ENCODE measurements at places on chromosomes 4 and X. TPM values are rescaled to one million over a fixed set of nuclear protein-coding genes. Genes with fewer than 3 reads are reported as not detected.

The GAGE12J gene
- not detected for total RNA-seq

The ARHGAP4 gene
- 285 TPM for total RNA-seq

The STOX2 gene
- not detected for total RNA-seq

The FGB gene
- total RNA-seq, result not detected

The FGG gene
- total RNA-seq, result not detected

The SSX1 gene
- not detected for total RNA-seq

The ATG4A gene
- 12.8 TPM for total RNA-seq

The TGIF2LX gene
- total RNA-seq, result not detected

The SERPINA7 gene
- not detected for total RNA-seq

The HPGDS gene
- not detected for total RNA-seq

The FRYL gene
- total RNA-seq, result 84.0 TPM

The NAA11 gene
- total RNA-seq, result not detected

The UCP1 gene
- not detected for total RNA-seq

The SSX2 gene
- total RNA-seq, result not detected

The NSG1 gene
- total RNA-seq, result 1.1 TPM

The RNF175 gene
- not detected for total RNA-seq

The CCKAR gene
- total RNA-seq, result not detected

The TMEM192 gene
- total RNA-seq, result 4.3 TPM

The SPANXA1 gene
- not detected for total RNA-seq

The GASK1B gene
- not detected for total RNA-seq

The RASL11B gene
- total RNA-seq, result 0.17 TPM

The RAB40A gene
- 0.20 TPM for total RNA-seq

The H2BW1 gene
- total RNA-seq, result not detected

The PDE6B gene
- 12.5 TPM for total RNA-seq

The NHSL2 gene
- total RNA-seq, result 1.2 TPM

The SSX2B gene
- total RNA-seq, result not detected

The POLN gene
- total RNA-seq, result 9.4 TPM

The ZRSR2 gene
- 22.0 TPM for total RNA-seq

The SLC25A31 gene
- not detected for total RNA-seq

The FDCSP gene
- total RNA-seq, result not detected

The STATH gene
- total RNA-seq, result not detected

The IL9R gene
- 33.2 TPM for total RNA-seq

The MGARP gene
- total RNA-seq, result not detected

The GAB3 gene
- total RNA-seq, result 32.1 TPM

The DCAF4L1 gene
- total RNA-seq, result 0.32 TPM

The RPA4 gene
- total RNA-seq, result 0.83 TPM

The CDKL5 gene
- total RNA-seq, result 0.68 TPM

The MAEA gene
- 73.9 TPM for total RNA-seq

The MAGEC2 gene
- total RNA-seq, result not detected

The AVPR2 gene
- not detected for total RNA-seq

The DBET gene
- not detected for total RNA-seq

The SATL1 gene
- not detected for total RNA-seq

The FHIP1A gene
- not detected for total RNA-seq

The F11 gene
- not detected for total RNA-seq

The C4orf33 gene
- 12.8 TPM for total RNA-seq

The CLDN34 gene
- total RNA-seq, result not detected

Measured in T-helper 1 cell treated with Interleukin-12 subunit alpha and Interleukin-12 subunit beta and Interleukin-4 antibody, amounts not matched to agents 30 ng/mL and 1 ng/mL, for 36 hours (primary cell).